Erythroblast (primary cell): ENCODE measurements at places on chromosomes 5 and 9.

DNA sequence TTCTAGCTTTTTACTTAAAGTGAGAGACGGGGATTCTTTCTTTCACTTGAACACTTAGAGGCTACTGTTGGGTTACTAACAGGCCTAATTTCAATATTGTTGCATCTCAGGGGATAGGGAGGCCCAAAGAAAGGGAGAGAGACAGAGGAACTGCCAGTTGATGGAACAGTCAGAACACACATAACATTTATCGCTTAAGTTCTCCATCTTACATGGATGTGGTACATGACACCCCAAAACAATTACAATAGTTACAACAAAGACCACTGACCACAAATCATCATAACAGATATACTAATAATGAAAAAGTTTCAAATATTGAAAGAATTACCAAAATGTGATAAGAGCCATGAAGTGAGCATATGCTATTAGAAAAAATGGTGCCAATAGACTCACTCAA, 4.3 kb upstream of the RIC1 start:
- DNase-seq: no peak

GRCh38 chr5:373710-374602, 52.4 kb downstream of the AHRR start:
- DNase-seq: peak; percentile 77

DNA sequence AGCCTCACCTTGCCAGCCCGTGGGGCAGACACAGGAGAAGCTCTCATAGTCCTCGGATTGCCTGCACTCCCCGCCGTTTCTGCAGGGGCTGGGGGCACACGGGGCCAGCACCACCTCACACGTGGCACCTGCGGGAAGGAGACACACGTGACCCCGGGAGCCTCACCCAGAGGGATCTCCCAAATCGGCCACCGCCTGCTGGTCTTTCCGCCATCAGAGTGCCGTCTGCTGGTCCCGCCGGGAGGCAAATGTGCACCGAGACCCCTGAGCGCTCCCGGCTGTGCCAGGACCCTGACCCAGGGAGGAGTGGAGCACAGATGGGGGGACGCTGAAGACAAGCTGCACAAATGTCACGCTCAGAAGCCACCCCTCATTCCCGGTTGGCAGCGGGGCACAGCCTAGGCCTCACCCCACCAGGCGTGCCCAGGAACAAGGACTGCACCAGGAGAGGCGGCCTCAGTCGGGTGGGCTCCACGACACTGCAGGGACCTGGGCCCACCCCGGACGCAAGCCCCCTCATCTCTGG, 28.4 kb upstream of the SEC16A start:
- DNase-seq: no peak

DNA sequence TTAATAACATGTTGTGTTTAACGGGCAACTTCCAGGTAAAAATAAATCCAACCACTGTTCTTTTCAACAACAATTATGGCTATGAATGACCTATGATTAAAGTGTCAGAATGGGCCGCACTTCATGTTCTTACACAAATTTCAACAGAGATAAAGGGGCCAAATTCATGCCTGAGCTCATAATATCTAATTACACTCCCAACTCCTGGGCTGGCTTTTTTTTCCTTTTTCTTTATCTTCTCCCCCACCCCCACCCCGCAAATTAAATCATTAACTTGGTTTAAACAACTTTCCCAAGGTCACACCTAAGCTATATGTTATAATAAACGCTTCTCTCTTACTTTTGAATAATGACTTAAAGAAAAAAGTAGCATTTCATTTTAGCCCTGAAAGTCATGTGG, 25.8 kb downstream of the ZNF608 start:
- no peak for DNase-seq

GRCh38 chr9:130193531-130194377, 21.6 kb downstream of the NCS1 start:
- DNase-seq: no peak

DNA sequence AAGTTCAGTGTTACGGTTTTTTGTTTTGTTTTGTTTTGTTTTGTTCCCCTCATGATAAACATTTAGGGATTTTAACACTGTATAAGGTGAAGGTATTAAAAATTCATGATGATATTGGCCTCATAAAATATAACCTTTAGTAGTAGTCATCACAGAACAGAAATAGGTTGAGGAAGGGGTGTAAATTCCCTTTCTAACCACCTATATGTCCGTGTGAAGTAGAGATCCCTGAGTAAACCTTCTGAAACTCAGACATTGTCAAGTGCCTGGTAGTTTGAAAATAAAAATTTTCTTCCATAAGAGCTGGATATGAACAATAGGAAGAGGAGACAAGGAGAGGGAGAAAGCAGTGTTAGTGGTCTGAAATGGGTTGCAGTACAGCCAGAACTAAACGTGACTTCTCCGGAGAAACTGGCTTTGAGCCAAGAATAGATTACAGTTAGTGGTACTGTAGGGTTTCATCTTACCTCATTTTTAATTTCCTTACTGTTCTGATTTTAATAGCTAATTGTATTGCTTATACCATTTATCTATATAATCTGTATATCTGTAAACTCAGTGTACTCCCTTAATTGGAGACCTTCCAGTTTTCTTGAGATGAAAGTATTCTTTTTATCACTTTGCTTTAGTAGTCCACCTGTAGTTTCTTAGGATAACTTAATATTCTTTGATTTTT, 18.3 kb downstream of the UGCG start:
- DNase-seq: peak; percentile 49

GRCh38 chr5:130520211-130520610, 615.9 kb downstream of the CHSY3 start:
- no peak for DNase-seq

DNA sequence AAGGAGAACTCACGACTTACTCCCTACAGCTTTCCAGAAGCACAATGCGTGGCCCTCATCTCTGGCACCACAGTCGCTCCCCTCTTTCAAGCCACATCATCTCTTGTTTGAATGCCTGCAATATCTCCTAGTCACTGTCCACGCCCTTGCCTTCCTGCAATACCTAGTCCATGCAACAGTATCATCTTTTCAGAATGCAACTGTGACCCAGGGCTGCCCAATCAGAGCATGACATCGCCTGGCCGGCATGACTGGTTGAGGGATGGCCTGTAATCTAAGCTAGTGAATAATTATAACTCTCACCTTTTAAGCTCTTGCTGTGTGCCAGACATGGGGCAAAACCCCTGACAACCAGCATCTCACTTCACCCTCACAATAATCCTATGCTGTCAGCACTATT, 52.5 kb upstream of the CPEB4 start:
- peak; percentile 90 for DNase-seq

- DNase-seq: peak; percentile 10
These were observed 51.8 kb downstream of the POU4F3 start for GRCh38 chr5:146390469-146390868.

- DNase-seq: peak; percentile 7
These were observed 288.9 kb downstream of the RAB3C start for GRCh38 chr5:58871648-58872242.

DNA sequence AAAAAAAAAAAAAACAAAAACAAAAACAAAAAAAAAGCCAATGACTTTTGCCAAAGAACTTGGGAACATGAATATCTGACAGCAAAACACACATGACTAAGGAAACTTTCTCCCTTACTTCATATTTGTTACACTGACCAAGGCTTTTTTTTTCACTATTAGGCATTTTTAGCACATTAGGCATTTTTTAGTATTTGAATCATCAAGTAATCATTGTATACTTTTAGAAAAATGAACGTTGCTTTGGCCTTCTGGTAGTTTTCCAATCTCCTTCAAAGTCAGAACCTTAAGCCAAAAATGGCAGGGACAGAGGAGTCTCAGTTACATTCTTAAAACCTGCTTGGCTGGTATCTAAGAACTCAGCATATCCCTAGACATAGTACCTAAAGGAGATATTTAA, 19.3 kb downstream of the NREP start:
- DNase-seq: no peak

DNA sequence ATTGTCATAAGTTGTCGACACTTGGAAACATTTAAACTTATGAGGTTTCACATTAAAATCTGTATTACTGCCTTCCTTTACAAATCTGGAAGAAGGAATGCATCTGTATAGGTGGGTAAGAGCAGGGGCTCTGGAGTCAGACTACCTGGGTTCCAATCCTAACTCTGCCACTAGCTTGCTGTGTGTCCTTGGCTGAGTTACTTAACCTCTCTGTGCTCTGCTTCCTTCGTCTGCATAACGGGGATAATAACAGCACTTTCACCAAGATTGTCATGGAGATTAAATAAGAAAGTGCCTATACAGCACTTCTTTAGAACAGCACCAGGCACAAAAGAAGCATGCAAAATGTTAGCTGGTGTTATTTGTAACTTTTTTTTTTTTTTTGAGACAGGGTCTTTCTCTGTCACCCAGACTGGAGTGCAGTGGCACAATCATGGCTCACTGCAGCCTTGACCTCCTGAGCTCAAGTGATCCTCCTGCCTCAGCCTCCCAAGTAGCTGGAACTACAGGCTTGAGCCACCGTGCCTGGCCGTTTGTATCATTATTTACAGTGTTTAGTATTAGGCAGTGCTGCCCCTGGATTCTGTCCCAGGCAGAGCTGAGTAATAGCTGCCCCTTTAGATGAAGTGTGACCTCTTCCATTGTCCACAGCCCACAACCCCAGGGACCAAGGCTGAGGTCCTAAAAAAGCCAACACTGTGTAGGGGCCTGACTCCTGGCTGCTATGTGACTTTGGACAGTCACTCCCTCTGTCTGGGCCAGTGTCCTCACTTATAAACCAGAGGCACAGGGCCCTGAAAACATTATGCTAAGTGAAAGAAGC, 25.4 kb upstream of the TTLL11 start:
- no peak for DNase-seq

DNA sequence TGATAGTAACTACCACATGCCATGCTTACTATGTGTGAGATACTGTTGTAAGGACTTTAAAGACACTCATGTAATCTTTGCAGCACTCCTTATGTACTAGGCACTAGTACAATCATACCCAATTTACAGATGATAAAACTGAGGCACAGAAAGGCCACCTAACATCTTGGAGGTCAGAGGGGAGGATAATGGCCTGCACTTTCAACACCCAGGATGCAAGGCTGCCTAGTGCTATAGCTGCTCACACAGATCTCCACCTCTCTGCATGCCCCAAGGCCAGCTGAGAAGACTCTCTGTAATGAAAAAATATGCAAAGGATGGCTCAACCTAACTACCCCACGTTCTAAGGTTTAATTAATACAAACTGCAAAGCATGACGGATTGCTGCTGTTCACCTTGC, 57.2 kb downstream of the GNAQ start:
- DNase-seq: no peak

DNA sequence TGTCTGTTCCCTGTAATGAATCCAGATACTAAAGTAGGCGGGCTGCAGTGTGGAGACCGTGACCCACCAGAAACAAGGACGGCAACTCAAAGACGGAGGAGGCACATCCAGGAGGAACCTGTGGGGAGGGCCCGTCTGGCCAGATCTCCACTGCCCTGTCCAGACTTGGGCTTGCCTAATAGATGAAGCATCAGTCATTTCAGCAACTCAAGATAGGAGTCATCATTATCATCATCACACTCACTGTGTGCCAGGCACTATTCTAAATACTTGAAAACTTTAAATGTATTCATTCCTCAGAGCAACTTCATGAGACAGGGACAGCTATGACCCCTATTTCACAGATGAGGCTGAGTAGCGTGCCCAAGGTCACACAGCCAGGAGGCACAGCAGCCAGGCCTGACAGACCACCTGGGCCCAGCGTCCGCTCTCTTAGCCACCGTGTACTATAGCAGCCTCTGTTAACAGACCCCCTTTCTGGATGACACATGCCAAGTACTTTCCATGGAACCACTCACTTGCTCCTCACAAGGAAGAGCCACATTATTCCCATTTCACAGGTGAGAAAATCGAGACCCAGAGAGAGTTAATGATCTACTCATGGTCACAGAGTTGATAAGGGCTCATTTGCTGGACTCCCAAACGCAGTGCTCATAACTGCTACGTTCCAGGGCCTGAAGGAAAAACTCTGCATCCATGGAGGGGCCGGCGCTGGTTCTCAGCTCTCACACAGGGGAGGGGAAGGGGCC, 4.9 kb upstream of the IL4 start:
- DNase-seq: no peak

DNA sequence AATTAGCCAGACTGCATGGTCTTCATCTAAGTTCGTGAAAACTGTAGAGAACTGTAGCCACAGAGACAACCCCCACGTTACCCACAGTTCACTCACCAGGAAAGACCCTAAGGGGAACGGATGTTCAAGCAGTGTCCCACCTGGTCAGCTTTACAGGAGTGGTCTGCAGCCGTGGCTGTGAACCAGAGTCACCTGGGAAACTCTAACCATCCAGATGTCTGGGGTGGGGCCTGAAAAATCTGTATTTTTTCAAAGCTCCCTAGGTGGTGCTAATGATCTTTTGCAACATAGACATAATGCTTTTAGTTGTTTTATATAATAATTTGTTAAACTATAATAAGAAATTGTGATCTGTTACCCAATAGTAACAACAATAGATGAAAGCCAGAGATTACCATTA, 47.7 kb upstream of the ANGPTL2 start:
- no peak for DNase-seq

- DNase-seq: no peak
These were observed 27.0 kb downstream of the TLE4 start for GRCh38 chr9:79598562-79599345.

DNA sequence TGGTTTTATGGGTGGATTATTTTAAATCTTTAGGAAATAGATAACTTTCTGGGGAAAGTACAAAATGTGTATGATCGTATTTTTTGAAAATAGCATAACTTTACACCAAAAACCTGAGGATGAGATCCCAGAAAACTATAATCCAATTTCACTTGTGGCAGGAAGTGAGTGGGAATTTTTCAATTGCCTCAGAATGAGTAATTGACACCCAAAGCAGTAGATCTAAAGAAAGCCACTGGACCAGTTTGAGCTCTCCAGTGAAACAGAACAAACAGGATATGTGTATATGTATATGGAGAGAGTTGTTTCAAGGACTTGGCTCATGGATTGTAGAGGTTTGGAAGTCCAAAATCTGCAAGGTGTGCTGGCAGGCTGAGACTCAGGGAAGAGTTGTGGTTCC, 109.2 kb upstream of the SHB start:
- DNase-seq: no peak

DNA sequence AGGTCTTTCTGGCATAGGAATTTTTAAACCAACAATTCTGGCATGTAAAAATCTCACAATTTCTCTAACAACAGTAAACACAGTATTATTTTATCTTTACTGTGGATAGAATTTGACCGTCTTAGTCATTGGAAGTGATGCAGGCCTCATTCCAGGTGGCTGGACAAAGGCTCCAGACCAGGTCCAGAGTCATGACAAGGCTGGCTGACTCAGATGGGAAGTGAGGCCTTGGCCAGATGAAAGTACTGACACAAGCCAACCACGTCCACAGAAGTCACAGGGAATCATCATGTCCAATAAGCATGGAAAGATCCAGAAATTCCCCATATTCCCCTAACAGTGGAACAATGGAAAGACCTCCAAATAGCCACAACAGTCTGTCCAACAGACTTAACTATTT, 12.4 kb downstream of the SPOCK1 start:
- DNase-seq: no peak
